NCI-H748 treated with DMSO at 0.1 percent for 48 hours (cell line): ENCODE measurements at places on chromosomes 7 and 10.
A peak's percentile ranks its signal among the peaks of the same experiment; 100 is the strongest.

GRCh38 chr10:79442171-79443040 lies 3.0 kb downstream of the ZCCHC24 start:
- no peak for DNase-seq

DNA sequence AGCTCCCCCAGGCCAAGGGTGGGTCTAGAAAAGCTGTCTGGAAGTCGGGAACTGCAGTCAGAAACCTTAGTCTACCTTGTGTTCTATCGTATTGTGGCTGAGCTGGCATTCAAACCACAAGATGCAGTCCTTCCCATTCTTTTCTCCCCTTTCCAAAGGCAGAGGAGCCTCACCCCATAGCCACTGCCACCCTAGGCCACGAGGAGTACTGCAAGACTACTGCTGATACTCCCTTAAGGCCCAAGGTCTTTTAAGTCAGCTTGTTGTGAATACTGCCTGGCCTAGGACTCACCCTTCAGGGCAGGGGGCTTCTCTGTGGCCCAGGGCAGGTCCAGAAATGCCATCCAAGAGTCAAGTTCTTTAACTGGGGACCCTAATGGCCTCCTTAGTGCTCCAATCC lies 214.5 kb upstream of the CNTNAP2 start:
- no peak for DNase-seq

DNA sequence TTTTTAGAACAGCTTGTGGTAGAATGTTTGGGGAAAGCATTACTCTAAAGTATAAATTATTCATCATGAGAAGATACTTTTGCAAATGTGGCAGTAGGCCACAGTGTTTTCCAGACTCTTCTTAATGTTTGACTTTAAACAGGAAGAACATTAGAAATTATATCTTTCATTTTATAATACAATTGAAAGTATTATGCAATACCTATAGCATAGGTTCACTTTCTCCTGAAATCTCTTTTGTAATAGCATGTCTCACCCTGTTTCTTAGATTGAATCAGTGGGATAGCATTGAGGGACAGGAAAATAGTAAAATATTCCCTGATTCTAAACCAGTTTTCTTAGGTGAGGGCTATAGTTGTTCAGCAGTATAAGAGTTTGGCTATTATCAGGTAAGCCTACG lies 23.1 kb downstream of the ANKIB1 start:
- DNase-seq, result no peak

DNA sequence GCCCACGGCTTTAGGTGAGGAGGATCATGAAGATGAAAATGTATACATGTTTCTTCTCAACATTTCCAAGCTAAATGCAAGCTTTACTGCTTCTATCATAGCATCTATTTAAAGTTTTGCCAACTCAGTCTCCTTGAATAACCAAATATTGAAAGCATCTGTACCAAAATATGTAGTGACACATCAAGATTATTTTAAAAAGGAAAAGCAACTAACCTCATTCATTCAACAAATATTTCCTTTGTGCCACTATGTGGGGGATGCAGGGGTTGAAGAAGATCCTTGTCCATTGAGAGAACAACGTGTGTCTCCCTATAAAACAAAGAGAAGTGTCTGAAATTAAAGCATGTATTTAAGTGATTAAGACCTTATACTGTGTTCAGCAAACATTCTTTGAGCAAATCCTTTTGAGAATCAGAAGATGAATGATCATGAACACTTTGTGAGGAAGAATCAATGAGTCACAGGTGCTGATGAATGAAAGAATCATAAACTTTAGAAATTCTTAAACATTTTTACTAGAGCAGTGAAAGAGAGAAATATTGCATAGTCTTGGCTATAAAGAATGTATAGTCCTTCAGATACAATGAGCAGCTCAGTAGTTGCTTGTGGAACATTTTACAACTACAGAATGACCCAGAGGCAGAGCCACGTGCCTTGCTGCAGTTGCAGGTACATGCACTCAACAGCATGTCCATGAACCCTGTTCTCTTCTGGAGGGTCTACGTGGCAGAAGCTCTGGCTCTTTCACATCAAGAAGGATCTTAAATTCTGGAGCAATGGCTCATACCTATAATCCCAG lies 13.9 kb downstream of the TAS2R60 start:
- DNase-seq, result no peak

- DNase-seq, result peak; percentile 27
Measured at GRCh38 chr7:137846827-137847567, at the start of gene DGKI. DGKI (minus strand) TSS chr7:137846974.

GRCh38 chr7:24778543-24779282 lies 21.4 kb upstream of the GSDME start:
- DNase-seq, result no peak

- no peak for DNase-seq
Measured at GRCh38 chr7:143299346-143299745, 11.2 kb downstream of the CASP2 start.

DNA sequence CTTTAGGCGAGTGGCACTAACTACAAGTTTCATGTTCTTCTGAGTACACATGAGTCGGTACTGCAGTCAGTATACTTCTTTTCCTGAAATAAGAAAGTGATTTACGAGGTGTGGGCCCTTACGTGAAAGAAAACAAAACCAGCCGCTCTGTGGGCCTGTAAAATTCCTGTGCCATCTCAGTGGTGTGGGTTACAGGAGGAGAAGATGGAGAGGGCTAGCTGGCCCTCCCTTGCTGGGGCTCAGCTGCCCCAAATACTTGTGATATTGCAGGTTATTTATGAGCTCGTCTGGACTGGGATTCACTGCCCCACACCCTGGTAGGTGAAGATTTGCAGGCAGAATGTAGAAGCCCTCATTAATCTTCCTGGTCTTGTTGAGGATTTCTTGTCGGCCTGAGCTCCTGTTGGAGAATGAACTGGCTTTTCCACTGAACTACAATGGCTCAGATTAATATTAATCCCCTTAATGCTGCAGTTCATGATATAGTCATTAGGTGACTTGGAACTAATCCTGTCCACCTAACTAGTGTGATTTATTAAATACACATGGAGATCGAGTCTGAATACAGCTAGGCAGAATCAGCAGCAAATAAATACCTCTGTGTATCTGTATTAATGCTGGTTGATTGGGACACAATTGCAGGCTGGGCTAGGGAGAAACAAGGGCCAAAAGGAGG lies 68.0 kb downstream of the GBF1 start:
- DNase-seq, result no peak

DNA sequence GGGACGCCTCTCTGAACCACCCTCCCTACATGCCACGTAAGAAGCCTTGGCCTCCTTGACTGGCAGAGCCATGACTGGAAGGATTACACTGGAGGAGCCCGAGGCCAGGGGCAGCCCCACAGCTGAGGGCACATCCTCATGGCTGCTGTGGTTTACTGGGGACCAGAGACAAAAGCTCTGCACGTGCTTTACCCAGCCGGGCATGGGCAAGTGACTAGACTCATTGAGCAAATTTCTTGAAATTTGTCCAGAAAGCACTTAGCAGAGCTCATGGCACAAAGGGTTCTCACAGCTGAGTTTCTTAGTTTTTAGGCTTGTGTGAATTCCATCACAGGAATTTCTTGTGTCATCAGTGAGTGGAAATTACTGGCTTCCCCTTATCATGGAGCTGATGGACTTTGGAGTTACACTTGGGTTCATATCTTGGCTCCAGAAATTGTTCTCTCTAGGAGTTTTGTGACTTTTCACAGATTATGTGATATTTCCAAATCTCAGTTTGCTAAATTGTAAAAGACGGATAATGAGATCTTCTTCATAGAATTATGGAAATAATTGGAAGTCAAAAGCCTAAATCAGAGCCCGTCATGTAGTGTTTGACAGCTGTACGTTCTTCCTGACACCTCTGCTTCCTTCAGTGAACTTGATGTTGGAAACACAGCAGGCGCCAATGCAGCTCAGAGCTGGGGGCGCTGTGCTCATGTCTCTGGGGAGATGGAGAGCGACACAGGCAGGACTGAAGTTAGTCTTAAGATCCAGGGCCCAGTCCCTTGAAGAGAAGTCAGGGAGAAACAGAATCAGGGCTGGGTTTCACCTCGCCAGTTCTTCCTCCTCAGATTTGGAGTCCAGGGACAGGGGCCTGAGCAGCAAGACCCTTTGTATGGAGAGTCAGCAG lies 47.7 kb upstream of the MGAM2 start:
- DNase-seq, result no peak

DNA sequence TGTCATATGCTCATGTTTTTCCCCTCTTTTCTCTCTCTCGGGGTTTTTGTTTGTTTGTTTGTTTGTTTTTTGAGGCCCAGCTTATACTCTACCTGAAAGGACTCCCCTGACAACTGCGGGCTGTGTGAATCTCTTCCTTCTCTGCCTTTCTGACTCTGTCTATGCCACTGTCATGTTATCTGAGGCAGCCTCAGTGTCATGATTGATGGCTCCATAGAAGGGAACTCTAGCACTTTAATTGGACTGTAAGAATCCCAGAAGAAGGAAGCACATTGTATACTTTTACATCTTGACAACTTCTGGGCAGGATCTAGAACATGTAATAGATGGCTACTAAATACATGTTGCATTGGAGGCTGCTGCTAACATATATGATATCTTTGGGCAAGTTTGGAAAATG lies 25.4 kb downstream of the AKR1B15 start:
- no peak for DNase-seq

GRCh38 chr7:141436139-141436538 lies 115.1 kb upstream of the AGK start:
- DNase-seq, result no peak

DNA sequence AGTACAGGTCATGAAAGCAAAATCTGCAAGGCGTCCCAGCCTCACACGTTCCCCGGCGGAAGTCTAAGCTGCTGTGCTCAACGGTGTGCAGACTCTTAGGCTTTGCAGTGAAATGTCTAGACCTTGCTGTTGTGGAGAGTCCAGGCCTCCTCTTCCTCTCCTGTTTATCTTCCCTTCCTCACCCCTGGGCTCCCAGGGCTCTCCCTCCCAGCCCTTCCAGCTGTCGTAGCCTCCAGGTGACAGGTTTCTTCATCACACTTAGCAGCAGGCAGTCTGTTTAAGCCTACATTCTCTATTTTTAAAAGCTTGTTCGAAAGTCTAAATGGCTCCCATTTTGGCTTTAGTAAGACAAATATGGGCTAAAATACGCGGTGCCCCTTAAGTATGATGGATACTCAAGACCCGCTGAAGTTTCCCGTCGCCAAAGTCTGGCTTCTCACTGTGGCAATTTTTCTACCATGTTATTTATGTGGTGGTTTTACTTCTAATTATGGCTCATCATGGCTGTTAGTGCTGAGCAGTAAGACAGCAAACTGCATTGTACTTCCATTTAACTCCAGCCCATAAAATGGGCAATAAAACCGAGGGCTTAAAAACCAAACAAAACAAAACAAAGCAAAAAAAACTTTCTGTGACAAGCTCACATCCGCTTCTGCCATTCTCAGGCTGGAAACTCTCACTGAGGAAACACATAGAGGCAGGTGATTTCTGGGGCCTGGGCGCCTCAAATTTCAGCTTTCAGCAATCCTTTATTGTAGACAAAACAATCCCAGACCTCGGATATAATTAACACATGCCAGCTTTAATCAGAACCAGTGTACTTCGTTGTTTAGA lies 243.2 kb downstream of the SNX10 start:
- peak; percentile 99 for DNase-seq

DNA sequence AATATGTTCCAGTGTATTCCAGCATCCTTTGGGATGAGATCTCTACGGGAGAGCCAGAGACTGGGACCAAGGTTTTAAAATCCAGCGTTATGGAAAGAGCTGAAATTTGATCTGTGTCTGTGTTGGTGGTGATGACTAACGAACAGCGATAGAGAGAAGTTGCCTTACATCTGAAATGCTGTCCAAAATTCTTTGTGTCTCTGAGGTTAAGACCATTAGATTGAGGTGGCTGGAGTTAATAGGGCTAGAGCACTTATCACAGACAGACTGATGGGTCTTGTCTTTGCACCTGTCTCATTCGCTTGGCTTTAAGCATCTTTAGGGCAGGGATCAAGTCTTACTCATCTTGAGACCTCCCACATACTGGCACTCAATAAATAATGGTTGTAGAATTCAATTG lies 41.0 kb upstream of the RAPGEF5 start:
- no peak for DNase-seq

DNA sequence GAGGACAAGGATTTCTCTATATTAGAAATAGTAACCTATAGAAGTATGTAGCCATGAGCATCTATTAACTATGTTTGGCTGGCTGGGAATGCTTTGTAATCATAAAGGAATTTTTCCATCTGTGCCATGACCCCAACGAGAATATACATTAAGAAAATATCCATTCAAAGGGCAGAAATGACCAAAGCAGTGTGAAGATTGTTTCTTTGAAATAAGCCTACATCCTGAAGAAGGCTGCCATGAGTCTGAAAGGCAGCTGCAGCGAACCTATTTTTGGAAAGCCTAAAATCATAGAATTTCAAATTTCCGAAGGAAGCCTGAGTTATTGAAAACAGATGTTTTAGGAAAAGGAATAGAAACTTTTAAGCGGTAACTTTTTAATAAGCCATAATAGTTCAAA lies 244.2 kb upstream of the FOXK1 start:
- DNase-seq, result no peak

DNA sequence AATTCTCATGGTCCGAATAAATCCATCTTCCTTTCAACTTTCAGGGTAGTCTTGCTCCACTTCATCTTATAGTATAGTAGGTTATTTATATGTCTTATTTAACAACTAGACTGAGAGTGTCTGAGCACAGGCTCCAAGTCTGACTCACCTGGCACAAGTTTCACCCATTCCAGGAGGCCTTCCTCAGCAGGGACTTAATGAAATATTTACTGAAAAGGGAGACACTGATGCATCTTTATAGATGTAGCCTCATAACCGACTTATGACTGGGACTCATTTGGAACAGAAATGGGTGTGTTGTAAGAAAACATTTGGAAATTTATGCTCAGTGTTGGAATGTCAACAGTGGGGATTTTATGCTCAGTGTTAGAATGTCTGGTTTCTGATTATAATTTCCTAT lies 59.9 kb downstream of the CH25H start:
- DNase-seq, result no peak

DNA sequence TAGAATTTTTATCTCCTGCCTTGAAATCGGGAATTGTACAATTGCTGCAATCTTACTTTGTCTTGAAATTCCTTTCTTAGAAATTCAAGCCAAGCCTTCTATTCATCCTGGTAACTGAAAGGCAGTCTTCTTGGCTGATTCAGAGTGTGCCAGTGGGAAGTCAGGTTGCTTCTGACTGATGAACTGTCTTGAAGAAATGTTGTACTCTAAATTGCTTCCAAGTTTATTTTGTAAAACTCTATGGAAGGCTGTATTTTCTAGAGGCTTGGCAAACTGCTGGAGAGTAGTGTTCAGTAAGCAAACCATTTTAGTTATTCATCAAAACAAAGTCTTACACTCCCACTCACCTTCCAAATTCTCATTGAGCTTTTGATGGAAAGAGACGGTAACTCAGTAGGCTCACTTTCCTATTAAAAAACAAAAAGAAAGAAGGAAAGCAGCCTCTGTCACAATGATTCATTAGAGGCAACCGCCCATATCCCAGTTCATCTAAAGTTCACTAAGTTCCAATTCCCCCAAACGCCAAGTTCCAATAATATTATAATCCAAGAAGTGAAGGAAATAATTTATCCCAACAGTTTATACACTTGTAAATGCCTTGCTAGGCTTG lies 187.9 kb upstream of the MALRD1 start:
- no peak for DNase-seq
